ENCODE measurements at places on chromosomes 4 and X. TPM values are rescaled to one million over a fixed set of nuclear protein-coding genes. Genes with fewer than 3 reads are reported as not detected.

Gene CHM
- 36.1 TPM for total RNA-seq

Gene PRRG3
- 0.24 TPM for total RNA-seq

Gene GPR119
- not detected for total RNA-seq

Gene CXCL3
- total RNA-seq, result 0.42 TPM

Gene NSDHL
- total RNA-seq, result 12.9 TPM

Gene MSANTD1
- total RNA-seq, result 0.61 TPM

Gene OTUD6A
- not detected for total RNA-seq

Gene NRK
- total RNA-seq, result 40.2 TPM

Gene FAM184B
- total RNA-seq, result 0.11 TPM

Gene ADGRL3
- total RNA-seq, result 20.5 TPM

Gene ERAS
- total RNA-seq, result 0.11 TPM

Gene RGS12
- 35.2 TPM for total RNA-seq

Gene KLHL15
- total RNA-seq, result 18.0 TPM

Gene FAAH2
- 2.2 TPM for total RNA-seq

Gene MTMR8
- total RNA-seq, result 2.3 TPM

Gene LPAR4
- total RNA-seq, result 0.38 TPM

Gene TBC1D25
- 18.7 TPM for total RNA-seq

Gene TLR6
- total RNA-seq, result 14.4 TPM

Gene MAGEA12
- not detected for total RNA-seq

Gene GPR143
- 0.60 TPM for total RNA-seq

Gene CHRDL1
- 8.1 TPM for total RNA-seq

Gene ZBED1
- 44.0 TPM for total RNA-seq

Gene ZNF157
- total RNA-seq, result 0.28 TPM

Gene BEX4
- total RNA-seq, result 150 TPM

Gene MAB21L2
- 3.6 TPM for total RNA-seq

Gene OPN1MW2
- not detected for total RNA-seq

Gene TMEM154
- total RNA-seq, result 0.90 TPM

Gene MXRA5
- total RNA-seq, result 6.3 TPM

Gene ADH7
- not detected for total RNA-seq

Gene SLC6A14
- total RNA-seq, result not detected

Gene CTPS2
- total RNA-seq, result 17.2 TPM

Gene VMA21
- 32.9 TPM for total RNA-seq

Gene AWAT2
- total RNA-seq, result not detected

Gene HSD17B13
- 0.32 TPM for total RNA-seq

Gene PDE5A
- 20.7 TPM for total RNA-seq

Gene FSTL5
- 0.15 TPM for total RNA-seq

Gene F11
- 0.19 TPM for total RNA-seq

Gene HPSE
- total RNA-seq, result 7.1 TPM

Gene NDNF
- 2.4 TPM for total RNA-seq

Gene NPY1R
- 25.5 TPM for total RNA-seq

Gene PGAM4
- total RNA-seq, result not detected

Gene NUP62CL
- 4.3 TPM for total RNA-seq

Gene PLS3
- total RNA-seq, result 62.1 TPM

Gene DCAF16
- 25.2 TPM for total RNA-seq

Gene CT45A5
- total RNA-seq, result not detected

Gene LAMTOR3
- total RNA-seq, result 52.9 TPM

Gene PDLIM3
- 22.6 TPM for total RNA-seq

Gene REELD1
- not detected for total RNA-seq

Gene CSN1S1
- total RNA-seq, result not detected

All from adrenal gland (tissue), 19 donors.